ENCODE measurements at places on chromosomes 5 and 9. TPM values are rescaled to one million over a fixed set of nuclear protein-coding genes. Genes with fewer than 3 reads are reported as not detected.

SLC28A3 gene
- polyA plus RNA-seq = not detected

GRCh38 chr5:93076096-93076495 lies 504.9 kb downstream of the NR2F1-AS1 start:
- DNase-seq = no peak

GRCh38 chr5:90344689-90345088 lies 64.9 kb downstream of the CETN3 start:
- DNase-seq = no peak

DNA sequence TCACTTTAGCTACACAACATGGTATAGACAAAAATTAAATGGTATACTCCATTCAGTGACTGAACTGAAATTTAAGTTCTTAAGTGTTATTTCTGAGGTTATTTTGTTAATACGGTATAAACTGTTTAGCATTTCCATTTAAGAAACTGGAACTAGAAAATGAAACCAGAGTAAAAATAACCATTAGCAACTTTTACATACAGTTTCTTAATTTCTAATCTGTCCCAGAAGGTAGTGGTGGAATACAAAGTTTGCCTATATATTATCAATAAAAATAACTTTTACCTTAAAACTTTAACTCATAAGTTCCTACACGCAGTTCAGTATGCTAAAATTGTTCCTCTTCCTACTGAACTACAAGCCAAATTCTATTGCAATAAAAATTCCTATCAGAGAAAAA lies 10.3 kb downstream of the GOLPH3 start:
- no peak for DNase-seq

DNA sequence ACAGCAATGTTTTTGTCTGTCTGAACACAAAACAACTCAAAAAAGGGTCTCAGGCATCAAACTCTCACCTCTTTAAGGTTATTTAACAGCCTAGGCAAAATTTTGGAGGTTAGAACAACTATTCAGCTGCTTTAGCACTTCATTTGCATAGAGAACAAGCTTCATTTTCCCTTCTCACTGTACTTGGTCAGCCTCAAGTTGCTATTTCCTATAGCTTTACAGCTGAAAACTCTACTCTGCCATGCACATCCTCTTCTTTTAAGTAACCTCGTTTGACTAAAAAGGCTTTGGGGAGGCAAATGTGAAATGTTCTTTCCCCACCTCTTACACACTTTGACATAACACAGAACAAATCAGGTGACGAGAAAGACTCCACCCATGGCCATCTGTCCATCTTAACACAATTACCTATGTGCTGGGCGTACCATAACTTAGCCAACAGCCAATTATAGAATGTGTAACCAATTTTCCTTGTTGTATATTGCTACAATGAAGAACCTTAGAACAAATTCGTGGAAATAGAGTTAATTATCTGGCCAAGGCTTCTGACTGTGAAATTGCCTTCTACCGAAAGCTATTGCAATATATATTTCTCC lies 195.7 kb downstream of the DCP2 start:
- DNase-seq = no peak

GRCh38 chr9:135759676-135760300 lies 57.8 kb downstream of the KCNT1 start:
- DNase-seq = no peak

GRCh38 chr5:144032375-144032774 lies 138.1 kb downstream of the YIPF5 start:
- DNase-seq = no peak

DNA sequence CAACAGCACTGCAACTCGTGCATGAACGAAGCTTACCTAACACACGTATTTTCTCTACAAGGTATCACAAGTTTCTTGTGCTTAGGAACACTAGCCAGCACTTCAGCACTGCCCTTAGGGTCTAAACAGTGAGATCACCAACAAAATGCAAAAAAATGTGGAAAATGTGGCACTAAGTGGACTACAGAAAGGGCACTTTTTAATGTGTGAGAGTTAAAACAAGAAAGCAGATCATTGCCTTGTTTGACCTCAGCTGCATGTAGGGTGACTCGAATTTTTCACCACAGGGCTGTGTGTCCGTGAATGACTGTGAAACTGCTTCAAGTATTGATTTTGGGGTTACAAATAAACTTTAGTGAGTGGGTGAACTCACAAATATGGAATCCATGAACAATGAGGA lies 90.5 kb downstream of the MARCHF3 start:
- DNase-seq = no peak

Measured in K562 (cell line).